ENCODE measurements at places on chromosomes 5 and 9.
A peak's percentile ranks its signal among the peaks of the same experiment; 100 is the strongest.

DNA sequence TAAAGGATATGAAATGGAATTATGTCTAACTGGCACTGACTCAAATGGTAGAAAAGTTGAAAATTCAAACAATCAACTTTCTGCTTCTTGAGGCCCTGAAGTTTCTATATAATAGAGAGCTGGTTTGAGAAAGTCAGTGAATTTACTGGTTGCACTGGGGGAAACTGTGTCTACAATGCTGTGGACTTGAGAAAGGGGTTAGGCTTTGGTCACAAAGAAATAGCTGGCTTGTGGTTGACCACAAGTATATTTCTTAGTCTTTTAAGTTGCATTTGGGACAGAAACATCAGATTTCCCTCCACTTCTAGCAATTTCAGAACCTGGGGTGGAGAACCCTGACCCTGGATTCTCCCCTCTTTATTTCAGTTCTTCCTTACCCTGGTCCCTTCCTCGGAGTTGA is 192.6 kb upstream of the ACTBL2 start:
- no peak for DNase-seq

GRCh38 chr5:136013559-136013958 is 15.2 kb upstream of the TGFBI start:
- DNase-seq: no peak

DNA sequence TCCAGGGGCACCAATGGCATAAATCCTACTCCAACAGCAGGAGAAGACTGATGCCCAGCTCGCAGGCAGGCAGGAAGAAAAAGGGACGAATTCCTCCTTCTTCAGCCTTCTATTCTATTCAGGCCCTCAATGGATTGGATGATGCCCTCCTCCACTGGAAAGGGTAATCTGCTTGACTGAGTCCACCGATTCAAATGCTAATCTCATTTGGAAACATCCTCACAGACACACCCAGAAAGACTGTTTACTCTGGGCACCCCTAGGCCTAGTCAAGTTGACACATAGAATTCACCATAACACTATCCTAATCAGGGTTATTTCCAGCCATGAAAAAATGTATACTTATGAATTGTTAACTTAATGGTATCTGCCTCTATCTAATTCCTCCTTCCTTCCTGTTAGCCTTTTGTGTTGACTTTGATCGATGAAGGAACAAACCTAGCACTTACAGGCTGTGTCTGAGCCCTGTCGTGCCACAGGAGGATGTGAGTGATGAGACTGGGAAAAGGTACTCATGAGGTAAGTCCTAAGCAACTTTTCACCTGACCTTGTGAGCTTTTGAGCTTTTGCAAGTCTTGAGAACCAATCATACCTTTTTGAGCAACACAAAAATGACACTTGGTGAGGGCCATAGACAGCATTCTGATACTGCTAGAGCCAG is 36.5 kb downstream of the FOXD1 start:
- DNase-seq: no peak

DNA sequence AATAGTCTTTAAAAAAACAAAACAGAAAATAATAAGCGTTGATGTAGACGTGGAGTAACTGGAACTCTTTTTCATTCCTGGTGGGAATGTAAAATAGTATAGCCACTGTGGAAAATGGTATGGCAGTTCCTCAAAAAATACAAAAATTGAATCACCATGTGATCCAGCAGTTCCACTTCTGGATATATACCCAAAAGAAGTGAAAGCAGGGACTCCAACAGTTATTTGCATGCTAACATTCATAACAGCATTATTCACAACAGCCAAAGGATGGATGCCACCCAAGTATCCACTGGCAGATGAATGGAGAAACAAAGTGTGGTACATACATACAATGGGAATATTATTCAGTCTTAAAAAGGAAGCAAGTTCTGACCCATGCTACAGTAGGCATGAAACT is 4.2 kb upstream of the PHF2 start:
- no peak for DNase-seq

- no peak for DNase-seq
Observed at GRCh38 chr9:68472119-68472518, 68.6 kb downstream of the TMEM252 start.

GRCh38 chr5:109660301-109660700 is 29.4 kb upstream of the MAN2A1 start:
- no peak for DNase-seq

DNA sequence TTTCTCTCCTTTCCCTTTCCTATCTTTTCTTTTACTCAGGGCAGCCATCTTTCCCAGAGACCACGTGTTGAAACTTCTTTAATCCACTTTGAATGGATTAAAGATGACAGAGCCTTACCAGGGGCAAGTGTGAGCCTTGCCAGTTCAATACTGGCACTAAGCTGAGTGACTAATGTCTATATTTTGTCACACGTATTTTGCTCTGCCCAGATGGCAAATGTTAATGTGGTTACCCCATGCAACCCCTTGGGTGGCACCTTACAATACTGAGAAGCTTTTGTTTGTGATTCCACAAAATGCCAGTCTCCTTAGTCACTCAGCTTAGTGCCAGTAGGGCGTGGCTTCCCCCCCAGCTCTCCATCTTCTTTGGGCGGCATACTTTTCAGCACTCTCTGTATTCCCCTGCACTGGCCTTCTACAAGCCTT is 24.8 kb downstream of the ANXA1 start:
- no peak for DNase-seq

DNA sequence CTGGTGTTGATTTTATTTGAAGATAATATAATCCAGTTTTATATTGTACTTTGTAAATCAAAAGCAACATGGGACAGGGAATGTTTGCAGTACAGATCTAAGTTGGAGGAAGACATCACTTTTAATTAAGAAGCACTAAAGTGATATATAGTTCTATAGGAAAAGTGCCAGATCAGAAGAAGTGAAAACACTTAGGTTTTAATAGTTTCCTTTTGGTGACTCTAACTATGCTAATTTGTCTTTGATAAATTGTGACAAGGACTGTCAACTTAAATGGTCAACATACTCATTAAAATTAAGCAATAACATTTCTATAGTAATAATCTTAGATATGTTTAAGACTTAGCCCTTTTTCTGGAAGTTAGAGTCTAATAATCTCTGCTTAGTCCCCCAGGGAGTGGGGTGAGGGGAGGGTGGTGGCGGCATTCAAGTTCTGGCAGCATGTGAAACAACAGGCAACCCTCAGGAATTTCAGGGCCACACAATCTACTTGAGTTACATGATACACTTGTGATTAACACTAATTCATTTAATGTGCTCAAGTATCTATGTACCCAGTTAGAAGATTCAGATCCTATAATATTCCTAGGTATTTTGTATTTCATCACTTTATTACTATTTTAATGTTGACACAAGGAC is 1026.5 kb downstream of the NR2F1-AS1 start:
- DNase-seq: no peak

- DNase-seq: no peak
Observed at GRCh38 chr5:83554686-83555085, 83.1 kb downstream of the VCAN start.

DNA sequence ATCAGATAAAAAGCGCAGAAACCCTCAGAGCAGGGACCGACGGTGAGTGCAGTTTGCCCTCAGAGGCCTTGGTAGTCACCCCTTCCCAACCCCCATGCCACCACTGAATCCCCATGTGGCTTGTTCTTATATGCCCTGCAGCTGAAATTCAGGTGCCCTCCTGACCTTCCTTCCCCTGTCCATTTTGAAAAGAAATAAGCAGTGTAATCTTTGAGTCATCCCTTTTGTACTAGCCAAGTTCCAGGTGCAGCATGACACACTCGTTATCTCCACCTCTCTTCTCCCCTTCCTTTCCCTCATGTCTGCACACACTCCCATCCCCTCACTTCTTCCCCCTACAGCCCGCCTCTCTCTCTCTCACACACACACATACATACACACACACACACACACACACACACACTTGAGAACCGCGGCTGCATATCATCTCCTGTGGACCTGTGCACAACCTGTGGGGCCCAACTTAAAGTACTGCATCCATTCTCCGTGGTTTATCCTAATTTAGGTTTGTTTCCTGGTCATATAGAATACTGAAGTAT is 53.1 kb downstream of the SYK start:
- no peak for DNase-seq

DNA sequence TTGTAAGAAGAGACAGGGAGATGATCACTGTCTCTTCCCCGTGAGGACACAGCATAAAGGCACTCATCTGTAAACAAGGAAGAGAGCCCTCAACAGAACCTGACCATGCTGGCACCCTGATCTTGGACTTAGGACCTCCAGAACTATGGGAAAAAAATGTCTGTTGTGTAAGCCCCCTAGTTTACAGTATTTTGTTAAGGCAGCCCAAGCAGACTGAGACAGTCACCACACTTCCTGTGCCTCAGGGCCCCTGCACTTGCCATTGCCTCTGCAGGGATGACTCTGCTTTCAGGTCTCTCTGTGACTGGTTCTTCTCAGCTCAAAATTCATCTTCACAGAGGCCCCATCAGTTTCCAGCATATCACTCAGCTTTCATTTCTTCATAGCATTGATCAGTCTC is 372.1 kb downstream of the TLE1 start:
- DNase-seq: no peak

DNA sequence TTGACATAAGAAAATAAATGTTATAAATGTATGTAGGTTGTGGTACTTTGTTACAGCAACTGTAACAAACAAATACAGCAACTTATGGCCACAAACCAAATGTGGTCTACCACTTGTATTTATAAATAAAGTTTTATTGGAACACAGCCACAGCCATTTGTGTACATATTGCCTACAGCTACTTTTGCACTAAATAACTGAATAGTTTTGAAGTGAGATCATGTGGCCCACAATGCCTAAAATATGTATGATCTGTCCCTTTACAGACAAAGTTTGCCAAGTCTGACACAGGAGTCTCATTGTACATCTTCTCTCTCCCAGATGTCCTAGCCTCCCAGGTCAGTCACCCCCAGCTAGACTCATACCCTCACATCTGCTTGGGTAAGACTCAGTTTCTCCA is 283.6 kb upstream of the PRDM9 start:
- no peak for DNase-seq

DNA sequence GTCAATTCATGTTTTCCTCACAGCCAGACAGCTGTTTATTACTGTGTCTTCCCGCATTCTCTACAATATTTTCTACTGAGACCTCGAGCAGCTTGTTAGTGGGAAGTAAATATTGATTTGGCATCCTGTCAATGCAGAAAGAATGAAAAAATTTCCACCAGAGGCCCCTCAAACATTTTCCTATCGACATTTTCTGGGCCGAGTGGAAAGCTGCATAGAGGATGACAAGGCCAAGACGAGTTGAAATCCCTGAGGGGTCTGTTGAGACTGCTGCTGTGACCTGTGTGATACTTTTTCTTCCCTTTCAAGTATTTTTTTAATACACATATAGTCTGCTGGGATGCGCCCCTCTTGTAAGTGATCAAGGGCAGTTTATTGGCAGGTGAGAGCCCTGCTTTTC is 91.4 kb upstream of the SH3GL2 start:
- DNase-seq: no peak

DNA sequence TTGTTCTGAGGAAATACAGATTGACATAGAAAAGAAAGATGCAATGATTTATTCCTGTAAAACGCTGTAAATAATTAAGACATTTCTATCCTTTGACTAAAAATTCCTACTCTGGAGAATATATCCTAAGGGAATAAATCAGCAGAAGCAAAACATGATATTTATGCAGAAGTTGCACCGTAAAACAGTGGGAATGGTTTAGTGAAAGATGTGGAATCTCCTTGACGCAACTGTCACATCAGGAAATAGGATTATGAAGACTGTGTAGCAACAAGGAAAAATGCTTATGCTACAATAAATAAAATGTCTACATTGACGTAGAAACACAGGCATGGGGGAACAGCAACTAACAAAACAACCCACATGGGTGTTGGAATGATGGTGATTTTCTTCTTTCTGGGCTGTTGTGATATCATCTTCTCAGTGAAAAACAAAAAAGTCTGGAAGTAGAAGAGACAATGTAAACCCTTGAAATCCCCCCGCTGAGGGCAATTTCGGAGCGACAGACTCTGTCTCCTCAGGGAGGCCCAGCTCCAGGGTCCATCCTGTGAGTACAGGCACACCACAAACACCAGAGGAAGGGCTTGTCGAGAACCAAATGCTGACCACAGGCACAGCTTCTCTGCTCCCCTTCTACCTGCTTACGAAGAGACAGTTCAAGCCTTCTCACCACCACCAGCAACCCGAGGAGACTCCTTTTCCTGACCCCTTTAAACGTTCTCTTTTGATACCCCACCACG is 25.2 kb downstream of the COL23A1 start:
- DNase-seq: no peak

- no peak for DNase-seq
Observed at GRCh38 chr9:100213730-100214477, 114.9 kb downstream of the INVS start.

DNA sequence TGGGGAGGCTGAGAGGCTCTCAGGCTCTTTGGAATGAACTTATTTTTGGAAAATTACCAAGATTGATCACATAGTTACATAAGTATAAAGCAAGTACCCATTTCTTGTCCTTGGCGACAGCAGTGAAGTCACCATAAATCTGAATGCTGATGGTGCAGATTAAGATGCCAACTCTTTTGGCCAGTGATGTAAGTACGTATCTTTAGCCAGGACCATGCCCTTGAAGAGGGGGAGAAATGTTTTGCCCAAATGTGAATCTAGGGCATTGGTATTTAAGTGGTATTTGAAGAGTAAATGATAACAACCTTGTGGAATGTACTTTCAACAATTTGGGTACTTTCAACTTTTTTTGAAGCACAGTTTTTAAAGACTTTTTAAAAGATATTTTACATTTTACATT is 68.2 kb upstream of the RAD23B start:
- no peak for DNase-seq

- DNase-seq: no peak
Observed at GRCh38 chr9:94081864-94082463, 2.3 kb upstream of the PTPDC1 start.

- no peak for DNase-seq
Observed at GRCh38 chr5:179287071-179287470, 58.2 kb downstream of the ADAMTS2 start.

- DNase-seq: no peak
Observed at GRCh38 chr5:153159616-153160015, 330.9 kb upstream of the GRIA1 start.

GRCh38 chr5:82676661-82677060 is 398.5 kb upstream of the RPS23 start:
- peak; percentile 2 for DNase-seq

- DNase-seq: no peak
Observed at GRCh38 chr9:28848671-28849070, 1275.4 kb upstream of the C9orf72 start.

- no peak for DNase-seq
Observed at GRCh38 chr5:112878101-112878500, 17.0 kb downstream of the SRP19 start.

DNA sequence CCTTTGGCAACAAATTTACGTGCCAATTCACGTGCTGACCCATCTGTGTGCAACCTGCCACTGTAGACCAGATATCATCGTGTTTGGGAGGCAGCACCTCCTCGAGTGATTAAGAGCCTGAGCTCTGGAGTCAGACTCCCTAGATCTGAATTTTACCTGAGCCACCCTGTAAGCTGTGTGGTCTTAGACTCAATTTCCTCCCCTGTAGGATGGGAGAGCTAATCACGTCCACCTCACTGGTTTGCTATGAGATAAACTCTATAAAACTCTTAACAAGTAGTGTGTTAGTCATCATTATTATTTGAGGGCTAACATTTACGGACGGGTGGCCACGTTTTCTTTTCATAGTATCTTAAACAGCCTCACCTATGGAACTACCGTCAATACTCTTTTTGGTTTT is 220.0 kb upstream of the ADAMTSL1 start:
- no peak for DNase-seq

Data from CD4-positive, alpha-beta T cell treated with Interleukin-6 for 4 hours (primary cell).